Activated CD8-positive, alpha-beta memory T cell treated with anti-CD3 and anti-CD28 coated beads, Interleukin-2, amount 50 U/mL, for 48 hours (primary cell): ENCODE measurements at places on chromosomes 4 and X.

DNA sequence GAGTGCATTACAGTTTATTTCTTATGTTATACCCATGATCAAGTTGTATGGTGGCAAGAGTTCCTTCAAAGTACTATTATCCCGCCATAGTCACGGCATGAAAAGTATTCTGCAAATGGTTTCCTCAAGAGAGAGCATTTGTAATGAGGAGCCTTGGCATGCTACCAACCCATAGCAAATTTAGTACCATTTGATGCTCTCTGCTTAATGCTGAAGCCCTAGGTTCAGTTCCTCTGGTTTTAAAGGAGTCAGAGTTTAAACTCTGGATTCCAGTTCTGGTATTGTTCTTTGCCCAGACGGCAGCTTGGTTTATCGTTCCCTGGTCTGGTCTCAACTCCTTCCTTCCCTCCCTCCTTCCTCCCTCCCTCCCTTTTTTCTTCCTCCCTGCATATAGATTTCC, 371.3 kb downstream of the BMPR1B start:
- no peak for DNase-seq

- no peak for DNase-seq
Observed at GRCh38 chr4:152500800-152501434, 35.0 kb downstream of the FBXW7 start.

- DNase-seq = no peak
Observed at GRCh38 chr4:74258963-74259362, 49.3 kb upstream of the EPGN start.

GRCh38 chr4:113497154-113497884, 264.2 kb downstream of the CAMK2D start:
- no peak for DNase-seq

GRCh38 chrX:38968344-38969216, 167.3 kb downstream of the MID1IP1 start:
- no peak for DNase-seq

DNA sequence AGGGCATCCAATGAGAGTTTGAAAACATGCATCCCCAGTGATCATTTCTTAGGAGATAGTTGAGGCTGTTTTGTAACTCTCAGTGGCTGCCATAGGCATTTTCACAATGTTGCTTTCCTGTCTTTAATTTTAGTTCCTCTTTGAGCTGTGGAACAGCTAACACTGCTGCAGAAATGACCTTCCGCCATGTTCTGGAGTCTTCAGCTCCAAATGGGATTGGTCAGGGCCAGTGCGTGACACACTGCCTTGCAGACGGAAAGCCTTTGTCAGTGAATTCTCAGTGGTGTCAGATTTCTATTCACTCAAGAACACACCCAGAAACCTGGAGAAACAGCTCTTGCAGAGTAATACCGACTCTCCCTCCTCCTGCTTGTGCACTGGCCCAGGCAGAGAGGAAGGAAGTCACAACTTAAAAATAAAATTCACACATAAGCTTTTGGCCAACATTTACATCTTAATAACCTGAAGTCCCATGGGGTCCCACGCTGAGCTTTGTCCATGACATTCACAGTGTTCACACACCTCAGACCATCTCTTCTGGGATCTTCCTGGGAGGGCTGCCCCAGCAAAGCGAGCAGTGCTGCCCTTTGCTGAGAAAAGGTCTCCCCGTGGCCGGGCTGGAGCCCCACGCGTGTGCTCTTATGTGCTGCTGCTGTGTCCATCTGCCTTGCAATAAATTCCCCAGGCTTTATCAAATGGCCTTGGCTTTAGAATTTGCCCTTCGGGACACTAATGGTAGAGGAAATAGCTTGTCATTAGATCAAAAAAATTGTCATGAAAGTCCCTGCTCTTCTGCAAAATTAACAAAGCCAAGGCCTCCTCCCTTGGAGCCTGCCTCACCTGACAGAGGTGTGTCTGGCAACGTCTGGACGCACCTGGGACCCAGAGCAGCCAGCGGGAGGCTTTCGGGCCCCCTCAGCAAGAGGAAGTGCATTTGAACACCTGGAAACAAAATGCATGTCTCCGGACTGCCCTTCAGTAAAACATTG, 126.8 kb downstream of the IRF2 start:
- no peak for DNase-seq

DNA sequence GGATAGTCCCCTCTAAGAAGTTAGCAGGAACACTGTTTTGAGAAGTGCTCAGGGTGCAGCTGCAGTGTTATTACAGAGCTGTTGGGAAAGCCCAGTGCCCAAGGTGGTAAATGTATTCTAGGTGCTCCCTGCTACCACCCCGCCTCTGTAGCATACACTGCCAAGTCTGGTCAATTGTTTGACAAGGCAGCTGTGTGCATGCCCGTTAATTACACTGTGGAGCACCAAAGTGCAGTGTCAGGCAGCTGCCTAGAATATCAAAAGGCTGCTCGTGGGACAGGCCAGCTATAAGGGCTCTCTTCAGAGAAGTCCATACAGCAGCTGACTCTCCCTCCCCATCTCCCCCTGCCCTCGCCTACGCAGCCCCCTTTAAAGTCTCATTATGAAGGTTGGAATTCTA, 99.9 kb upstream of the KLHL13 start:
- no peak for DNase-seq

- no peak for DNase-seq
Observed at GRCh38 chr4:65508168-65508567, 162.1 kb downstream of the EPHA5 start.
